ENCODE measurements at places on chromosomes 11 and 22. TPM values are rescaled to one million over a fixed set of nuclear protein-coding genes. Genes with fewer than 3 reads are reported as not detected.

- no peak for DNase-seq
Measured at GRCh38 chr11:2571598-2572281, 126.9 kb downstream of the KCNQ1 start.

DNA sequence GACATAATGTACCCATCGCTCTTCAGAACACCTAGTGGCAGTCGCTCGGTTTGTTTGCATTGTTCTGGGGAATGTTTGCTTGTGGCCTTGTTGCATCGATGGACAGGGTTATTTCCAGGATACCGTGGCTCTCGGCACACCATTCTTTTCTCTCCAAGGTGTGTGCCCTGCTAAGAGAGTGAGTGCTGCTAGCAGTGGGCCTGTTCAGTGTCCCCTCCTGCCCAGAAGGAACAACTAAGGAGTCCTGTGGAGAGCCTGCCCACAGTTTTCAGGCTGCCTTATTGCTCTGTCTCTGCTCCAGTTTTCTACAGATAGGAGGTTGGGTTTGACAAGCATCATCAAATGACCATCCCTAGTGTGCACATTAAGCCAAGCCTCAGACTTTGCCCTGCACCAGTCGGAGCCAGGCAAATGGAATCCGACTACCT, 1.4 kb downstream of the CRY2 start:
- DNase-seq, result no peak

- no peak for DNase-seq
Measured at GRCh38 chr11:131629925-131630540, 259.6 kb downstream of the NTM start.

- DNase-seq, result no peak
Measured at GRCh38 chr11:49377978-49378377, 169.6 kb upstream of the FOLH1 start.

Gene ZC3H12C
- total RNA-seq, result 14.2 TPM

Gene ROM1
- total RNA-seq, result 11.9 TPM

GRCh38 chr22:37557321-37558001, 2.8 kb upstream of the CDC42EP1 start:
- no peak for DNase-seq

GRCh38 chr22:48428631-48429371, 1398.9 kb downstream of the BRD1 start:
- no peak for DNase-seq

DNA sequence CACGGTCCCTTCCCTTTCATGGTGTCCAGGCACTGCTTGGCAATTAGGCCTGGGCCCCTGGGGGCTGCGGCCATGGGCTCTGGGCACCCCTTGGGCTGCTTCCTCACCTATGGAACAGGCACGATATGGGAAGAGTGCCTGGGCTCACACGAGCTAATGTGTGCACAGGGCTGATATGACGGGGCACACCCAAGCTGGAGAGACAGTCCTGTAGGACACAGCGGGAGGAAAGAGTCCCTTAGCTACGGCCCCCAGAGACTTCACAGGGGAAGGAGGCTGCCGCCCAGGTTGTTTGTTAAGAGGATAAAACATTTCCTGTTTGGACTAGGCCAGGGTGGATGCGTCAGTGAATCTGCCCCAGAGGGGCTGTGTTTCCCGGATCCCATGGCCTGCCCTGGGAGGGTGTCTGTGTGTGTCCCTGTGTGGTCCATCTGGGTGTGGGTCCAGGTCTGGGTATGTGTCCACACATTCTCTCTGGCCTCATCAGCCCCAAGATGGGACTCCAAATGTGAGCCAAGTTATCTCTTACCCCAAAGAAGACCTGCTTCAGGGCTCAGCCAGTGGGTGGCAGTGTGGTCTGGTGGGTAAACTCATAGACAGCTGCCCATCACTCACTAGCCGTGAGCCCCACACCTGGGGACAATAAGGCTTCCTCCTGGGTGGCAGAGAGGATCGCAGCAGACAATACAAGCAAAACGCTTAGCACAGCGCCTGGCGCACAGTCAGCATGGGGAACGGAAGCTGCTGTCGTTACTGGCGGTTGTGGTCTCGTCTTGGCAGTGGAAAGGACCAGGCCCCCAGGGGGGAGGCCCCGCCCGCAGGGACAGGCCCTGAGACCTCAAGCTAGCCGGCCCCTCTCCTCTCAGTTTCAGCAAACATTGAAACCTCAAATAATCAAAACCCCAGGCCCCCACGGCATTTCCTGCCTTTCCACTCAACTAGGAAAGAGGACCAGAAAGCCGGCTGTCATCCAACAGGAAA, 3.2 kb upstream of the EMID1 start:
- DNase-seq, result peak; percentile 52

GRCh38 chr11:14357881-14358728, 878 bp downstream of the RRAS2 start:
- no peak for DNase-seq

DNA sequence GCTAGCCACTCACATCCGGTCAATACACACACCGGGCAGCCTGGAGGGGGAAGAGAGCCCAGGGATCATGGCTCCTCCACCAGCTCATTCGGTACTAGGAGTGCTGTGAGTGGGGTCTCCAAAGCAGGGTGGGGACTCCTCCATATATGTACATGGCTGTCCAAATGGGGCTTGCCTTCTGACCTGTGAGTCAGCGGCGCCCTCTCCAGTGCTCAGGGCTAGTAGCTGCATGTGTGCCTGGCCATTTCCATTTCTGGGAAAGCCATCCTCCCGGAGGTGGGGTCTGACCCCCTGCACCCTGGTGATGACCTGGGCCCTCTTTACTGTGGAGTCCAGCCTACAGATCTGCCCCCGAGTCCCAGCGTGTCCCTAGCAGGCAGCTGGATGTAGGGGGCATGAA, 181.9 kb downstream of the CEP164 start:
- no peak for DNase-seq

Gene SLC6A5
- 56.9 TPM for total RNA-seq

Gene SCGB1C1
- not detected for total RNA-seq

- DNase-seq, result no peak
Measured at GRCh38 chr11:61287338-61287977, 7.7 kb downstream of the VWCE start.

DNA sequence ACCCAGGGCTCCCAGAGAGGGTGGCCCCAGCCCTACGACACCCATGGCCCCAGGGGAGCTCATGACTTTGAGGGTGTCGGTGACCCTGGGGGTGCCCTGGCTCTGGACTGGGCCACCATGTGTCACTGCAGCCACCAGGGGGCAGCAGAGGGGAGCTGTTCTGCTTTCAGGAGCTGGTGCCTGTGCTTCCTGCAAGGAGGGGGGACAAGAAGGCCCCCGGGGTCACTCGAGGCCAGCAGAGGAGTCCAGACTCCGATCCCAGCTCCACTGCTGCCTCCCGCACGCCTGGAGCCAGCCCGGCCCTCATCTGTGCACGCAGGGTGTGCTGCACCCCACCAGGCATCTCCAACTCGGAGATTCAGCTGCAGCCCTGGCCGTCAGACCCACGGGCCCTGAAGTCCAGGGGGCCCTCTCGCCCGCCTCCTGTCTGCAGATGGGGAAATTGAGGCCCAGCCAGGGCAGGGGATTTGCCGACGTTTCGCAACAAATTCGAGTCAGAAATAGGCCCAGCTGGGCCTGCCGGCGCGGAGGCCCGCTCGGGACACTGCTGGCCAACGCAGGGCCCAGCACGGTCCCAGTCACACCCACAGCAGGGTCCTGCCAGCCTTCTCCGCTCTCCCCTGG, 29.5 kb upstream of the WNT7B start:
- peak; percentile 94 for DNase-seq

- DNase-seq, result peak; percentile 48
Measured at GRCh38 chr22:19522190-19522880, 1.9 kb downstream of the CLDN5 start.

Gene CENPM
- total RNA-seq, result 9.0 TPM

DNA sequence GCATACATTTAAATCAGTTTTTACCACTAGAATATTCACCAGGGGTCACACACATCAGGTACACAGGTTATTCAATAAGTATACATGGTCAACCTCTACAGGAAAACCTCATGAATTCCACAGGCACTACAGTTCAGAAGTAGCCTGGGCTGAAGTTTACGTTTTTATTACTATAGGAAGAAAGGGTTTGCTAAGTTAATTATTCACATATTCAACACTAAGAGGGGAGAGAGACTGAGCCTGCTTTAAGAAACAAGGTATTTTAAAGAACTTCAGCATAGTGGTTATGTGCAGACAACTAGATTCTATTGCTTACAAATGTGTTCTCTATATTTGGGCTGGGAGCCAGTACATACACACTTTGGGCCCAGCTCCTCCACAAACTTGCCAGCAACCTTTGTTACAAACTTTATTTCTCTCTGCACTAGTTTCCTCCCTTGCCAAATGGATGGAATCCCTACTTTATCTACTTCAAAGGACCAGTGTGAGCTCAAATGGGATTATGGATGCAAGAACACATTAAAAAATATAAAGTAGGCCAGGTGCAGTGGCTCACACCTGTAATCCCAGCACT, 31.9 kb downstream of the IL18BP start:
- no peak for DNase-seq

DNA sequence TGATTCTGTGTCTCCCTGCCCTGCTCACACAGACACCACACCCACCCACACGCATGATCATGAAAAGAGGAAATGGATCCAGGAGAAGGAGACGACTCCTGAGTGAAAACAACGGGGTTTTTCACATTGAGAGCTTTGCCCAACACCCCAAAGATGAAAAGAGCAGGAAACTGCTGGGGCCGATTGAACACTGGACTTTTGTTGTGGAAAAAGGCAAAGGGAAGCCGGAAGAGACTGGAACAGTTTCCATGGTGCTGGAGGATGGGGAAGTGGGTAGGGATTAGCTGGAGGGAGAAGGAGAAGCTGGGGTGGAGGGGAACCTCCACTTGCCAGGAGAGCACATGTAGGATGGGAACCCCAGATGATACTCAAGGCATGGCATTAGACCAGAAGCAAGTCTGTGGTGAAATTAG, 5.2 kb upstream of the SLC43A3 start:
- DNase-seq, result no peak

GRCh38 chr11:132818951-132819350, 713.4 kb downstream of the OPCML start:
- no peak for DNase-seq

GRCh38 chr22:17218341-17218740, 894 bp downstream of the ADA2 start:
- DNase-seq, result no peak

DNA sequence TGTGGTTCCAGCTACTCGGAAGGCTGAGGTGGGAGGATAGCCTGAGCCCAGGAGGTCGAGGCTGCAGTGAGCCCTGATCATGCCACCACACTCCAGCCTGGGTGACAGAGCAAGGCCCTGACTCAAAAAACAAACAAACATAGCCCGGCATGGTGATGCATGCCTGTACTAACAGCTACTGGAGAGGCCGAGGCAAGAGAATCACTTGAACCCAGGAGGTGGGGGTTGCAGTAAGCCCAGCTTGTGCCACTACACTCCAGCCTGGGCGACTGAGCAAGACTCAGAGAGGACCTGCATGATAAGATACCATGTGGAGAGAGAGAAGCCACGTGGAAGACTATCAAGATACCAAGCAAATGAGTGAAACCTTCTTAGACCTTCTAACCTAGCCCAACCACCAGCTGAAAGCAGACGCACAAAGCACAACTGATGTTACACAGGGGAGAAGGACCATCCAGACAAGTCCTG, 36.1 kb downstream of the AMBRA1 start:
- no peak for DNase-seq

DNA sequence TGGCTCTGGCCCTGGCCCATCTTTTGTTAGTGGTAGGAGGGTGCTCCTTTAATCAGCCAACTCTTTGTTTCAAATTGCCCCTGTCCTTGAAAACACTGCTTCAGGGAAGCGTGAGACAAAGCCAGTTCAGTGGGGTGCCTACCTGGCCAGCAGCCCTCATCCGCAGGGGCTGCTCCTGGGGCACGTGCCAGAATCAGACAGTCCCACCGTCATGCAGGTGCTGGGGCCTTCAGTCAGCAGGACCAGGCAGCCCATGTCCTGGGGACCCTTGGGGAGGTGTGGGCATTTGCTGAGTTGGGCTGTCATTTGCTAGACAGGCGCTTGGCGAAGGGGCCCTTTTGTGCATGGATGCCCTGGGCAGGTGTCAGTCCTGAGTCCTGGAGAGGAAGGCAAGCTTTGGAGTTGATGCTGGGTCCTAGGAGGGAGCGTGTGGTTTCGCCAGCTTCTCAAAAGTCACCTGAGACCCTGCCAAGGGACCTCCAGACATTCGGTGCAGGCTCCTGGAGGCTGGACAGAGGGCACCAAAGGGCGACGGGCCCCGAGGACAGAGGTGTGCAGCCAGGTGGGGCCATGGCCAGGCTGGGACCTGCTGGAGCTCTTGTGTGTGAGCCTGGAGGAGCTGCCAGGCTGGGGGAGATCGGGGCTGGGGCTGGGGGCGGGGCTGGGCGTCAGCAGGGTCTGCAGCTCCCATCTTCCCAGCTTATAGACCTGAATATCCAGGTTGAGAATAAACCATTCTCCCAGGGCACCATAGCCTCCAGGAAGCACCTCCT, 15.0 kb upstream of the RTN4R start:
- no peak for DNase-seq

Gene PATE2
- total RNA-seq, result 0.61 TPM

- no peak for DNase-seq
Measured at GRCh38 chr22:27636716-27637508, 164.6 kb downstream of the MN1 start.

DNA sequence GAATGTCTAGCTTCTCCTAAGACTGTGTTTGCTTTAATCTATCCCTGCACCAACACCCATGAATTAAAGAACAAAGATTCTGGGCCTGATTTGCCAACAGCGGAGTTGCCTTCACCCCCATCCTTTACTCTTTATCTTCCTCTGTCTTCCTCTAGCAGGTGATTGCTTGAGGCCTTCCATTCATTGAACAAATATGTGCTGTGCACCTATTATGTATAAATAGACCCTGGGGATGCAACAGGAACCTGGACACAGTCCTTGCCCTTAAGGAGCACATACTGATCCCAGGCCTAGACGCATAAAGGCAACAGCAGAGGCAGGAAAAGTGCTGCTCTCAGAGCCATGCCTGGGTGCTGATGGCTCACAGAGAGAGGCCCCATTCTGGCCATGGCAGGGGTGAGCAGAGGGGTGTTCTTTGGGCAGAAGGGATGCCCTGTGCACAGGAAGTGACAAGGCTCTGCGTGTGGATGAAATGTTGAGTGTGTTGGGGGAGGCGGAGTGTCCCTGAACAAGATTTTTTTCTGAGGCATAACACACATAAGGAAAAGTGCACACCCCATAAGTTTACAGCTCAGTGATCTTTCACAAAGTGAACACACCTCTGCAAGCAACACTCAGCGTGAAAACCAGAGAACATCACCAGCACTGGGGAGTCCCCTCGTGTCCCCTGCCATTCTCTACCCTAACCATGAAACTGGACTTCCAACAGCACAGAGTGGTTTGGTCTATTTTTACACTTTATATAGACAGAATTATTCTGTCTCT, 145.9 kb downstream of the GRIK4 start:
- no peak for DNase-seq
